NCI-H2107 (cell line): ENCODE measurements at places on chromosomes 7 and 10.

DNA sequence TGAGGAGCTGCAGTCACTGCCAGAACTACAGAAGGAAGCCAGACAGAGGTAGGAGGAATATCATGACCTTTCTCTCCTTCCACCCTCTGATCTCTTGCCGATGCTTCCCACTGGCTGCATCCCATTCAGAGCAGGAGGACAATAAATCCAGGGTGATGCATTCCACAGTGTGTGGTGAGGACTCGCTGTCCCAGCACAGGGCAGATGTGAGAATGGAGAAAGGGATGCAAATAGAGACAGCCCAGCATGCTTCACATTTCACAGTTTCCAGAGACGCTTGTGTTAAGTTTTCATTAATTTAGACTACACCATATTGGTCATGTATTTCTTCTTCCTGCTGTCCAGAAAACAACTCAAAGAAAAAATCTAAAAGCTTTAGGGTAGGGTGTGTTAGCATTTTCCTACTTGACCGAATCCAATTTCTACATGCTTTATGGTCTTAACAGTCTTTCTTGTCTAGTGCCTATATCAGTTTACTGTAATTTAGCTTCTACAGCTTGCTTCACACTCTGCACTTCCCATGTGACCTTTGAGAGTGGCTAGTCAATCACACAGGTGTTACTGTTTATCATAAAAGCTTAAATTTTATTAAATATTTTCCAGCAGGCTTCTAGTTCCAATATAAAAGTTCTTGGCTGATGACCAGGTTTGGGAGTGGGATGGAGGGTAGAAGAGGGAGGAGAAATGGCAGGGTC, 155.6 kb downstream of the RAPGEF5 start:
- no peak for DNase-seq

GRCh38 chr10:92523639-92524038, 50.3 kb downstream of the IDE start:
- DNase-seq: no peak

GRCh38 chr7:102431617-102432298, 1.6 kb upstream of the ORAI2 start:
- DNase-seq: peak; percentile 71

GRCh38 chr7:7127773-7128172, 54.6 kb upstream of the C1GALT1 start:
- no peak for DNase-seq

- DNase-seq: no peak
These were observed 17.2 kb upstream of the GIMAP8 start for GRCh38 chr7:150432915-150433892.

DNA sequence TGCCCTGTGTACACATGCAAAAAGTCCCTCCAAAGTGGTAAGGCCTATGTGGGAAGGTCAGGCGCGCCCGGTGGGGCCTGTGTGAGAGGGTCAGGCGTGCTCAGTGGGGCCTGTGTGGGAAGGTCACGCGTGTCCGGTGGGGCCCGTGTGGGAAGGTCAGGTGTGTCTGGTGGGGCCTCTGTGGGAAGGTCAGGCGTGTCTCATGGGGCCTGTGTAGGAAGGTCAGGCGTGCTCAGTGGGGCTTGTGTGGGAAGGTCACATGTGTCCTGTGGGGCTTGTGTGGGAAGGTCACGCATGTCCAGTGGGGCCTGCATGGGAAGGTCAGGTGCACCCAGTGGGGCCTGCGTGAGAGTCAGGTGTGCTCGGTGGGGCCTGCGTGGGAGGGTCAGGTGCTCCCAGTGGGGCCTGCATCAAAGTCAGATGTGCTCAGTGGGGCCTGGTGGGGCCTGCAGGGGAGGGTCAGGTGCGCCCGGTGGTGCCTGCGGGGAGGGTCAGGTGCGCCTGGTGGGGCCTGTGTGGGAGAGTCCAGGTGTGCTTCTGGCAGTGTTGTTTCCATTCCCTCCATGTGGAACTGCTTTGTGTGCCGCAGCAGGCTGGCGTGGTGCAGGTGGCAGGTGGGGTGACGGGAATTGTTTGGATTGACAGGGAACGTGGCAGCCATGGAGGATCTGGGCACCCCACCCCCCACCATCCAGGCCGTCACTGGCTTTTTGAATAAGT, 15.4 kb downstream of the LRRC27 start:
- no peak for DNase-seq

DNA sequence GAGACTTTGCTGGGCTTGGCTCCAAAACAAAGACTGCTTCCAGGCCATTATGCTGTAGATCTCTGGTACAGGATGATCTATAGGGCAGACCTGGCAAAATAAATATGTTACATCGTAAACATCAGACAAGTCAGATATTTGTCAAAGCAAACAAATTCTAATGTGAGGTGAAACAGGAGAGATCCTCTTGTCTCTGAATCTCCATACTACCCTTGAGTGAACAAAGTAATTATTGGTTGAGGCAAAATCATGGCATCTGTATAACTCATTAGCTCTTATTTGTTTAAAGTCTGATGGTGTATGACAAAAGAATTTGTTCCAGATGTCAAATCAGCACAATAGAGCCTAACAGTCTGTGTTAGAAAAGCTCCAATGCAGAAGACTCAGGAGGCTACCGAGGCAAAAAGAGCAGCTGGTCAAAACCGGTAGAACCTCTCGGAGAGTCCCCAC, 1291.5 kb downstream of the TYW1 start:
- no peak for DNase-seq

- no peak for DNase-seq
These were observed 605 bp upstream of the NFKB2 start for GRCh38 chr10:102394801-102395399.

DNA sequence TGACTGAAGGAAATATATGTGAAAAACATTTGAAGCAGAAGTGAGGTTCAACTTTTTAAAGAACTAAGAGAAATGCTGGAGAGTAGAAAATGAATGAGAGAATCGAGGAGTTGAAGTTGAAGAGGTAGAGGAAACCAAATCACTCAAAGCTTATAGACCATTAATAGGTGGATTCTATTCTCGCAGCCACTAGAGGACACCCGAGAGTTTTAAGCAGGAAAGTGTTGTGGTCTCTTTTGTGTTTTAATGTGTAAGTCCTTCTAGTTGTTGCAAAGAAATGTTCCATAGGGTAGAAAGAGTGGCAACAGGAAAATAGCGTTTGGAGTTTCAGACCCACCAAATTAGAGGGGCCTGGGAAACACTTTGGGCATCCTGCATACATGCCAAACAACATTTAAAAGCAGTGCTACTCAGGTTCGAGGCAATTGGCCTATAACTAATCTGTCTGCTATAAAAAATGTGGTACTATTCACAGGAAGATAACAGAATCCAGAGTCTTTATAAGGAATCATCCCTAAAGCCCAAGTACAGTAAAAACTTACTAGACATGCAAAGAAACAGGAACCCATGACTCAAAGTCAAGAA, 75.3 kb upstream of the TAS2R16 start:
- DNase-seq: no peak

- DNase-seq: no peak
These were observed 349.2 kb upstream of the PRKCQ start for GRCh38 chr10:6929148-6929830.

DNA sequence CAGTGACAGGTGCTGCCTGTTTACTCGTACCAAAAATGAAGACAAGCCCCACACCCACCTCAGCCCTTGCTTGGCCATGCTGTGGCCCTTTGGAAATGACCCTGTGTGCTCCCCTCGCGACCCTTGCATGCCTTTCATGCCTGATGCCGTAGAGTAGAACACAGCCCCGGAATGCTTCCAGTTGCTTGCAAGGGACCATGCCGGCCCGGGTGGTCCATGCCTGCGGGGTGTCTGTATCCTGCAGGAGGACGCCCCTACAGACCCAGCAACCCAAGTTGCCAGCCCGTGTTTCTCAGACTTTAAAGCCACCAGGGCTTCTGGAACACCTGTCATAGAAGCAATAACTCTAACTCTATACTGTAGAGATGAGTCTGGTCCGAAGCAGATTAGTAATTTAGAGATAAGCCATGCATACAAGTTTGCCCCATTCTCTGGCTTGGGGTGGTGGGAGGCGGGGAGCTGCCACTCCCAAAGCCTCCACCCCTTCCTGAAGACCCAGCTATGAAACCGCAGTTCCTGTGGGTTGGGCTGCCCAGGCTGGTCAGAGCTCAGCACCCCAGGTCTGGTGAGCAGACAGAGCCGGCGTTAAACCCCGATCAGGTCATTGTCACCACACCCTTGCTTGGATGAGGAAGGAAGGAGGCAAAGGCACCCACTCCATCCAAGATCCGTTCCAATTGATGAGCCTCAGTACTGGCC, 143.5 kb downstream of the ADCY1 start:
- DNase-seq: no peak

DNA sequence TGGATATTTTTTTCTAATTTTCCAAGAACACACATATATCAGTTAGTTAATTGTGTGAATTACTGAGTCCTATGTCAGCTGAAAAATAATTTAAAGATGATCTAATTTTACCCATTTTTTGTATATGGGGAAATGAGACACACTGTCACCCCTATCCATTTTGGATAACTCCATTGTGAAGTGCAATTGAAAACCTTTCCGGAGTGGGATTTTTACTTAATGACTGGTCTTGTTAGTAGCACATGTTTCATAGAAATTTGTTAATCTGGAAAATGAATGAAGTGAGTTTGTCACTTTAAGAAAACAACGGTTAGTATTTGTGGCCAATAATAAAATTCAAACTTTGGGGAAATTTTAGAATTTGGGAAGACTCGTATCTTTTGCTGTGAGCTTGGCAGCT, 2.0 kb downstream of the GARS1 start:
- DNase-seq: no peak

DNA sequence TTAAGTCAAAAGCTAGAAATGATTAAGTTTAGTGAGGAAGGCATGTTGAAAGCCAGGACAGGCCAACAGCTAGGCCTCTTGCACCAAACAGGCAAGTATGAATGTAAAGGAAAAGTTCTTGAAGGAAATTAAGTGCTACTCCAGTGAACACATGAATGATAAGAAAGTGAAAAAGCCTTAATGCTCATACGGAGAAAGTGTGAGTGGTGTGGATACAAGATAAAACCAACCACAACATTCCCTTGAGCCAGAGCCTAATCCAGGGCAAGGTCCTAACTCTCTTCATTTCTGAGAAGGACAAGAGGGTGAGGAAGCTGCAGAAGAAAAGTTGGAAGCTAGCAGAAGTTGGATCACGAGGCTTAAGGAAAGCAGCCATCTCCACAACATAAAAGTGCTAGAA, 53.0 kb downstream of the DNAJC1 start:
- DNase-seq: no peak

DNA sequence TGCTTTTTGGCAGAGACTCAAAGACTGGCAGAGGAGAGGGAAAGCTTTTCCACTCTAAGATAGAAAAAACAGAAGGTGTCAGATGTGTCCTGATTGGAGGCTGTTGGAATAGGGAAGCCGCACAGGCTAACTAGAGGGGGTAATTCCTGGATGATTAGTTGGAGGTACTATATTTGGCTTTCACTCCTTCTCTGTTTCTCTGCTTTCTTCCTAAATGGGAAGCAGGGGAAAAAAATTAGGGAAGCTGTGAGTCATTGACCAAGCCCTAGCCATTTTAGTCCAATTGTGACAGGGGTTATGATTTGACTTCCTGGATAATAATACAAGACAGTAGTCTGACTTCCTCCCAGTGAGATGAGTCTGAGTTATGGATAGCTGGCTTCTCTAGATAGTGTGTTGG, 475.2 kb upstream of the CELF2 start:
- no peak for DNase-seq

DNA sequence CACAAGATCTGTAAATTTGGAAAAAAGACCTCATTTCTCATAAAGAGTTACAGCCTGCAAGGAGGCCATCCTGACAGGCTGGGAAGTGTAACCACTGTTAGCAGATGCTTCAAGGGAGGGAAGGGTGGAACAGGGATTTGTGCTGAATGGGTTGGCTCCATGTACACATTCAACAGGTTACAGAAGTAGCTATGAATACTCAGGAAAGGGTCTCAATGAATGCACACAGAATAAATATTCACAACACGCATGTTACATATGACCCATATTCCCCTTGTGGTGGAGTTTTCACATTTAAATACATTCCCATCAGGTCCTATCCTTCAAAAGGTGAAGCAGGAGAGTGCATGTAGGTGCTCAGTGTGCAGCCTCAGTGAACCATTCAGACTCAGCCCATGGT, 316.4 kb upstream of the COBL start:
- no peak for DNase-seq

- DNase-seq: no peak
These were observed 424.6 kb upstream of the NFE2L3 start for GRCh38 chr7:25727446-25727845.

GRCh38 chr10:96279191-96279641, 7.8 kb upstream of the BLNK start:
- DNase-seq: no peak
